Tongue (tissue), 3 donors: ENCODE measurements at places on chromosomes 7 and 10.

DNA sequence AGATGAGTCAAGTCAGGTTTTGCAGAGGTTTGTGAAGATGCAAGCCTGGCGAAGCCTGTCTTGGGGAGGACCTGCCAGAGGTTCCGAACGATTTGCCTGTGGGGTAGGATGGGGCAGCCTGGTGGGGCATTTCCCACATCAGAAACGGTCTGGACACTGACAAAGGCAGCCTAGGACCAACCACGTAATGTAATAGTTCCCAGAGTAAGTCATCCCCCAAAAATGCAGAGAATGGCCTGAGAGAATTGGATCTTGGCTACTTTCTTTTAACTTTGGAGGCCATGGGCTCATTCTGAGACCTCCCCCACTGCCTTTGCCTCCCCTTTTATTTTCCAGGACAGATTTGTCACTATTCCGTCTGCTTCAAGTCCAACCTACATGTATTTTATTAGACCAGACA lies 168.9 kb upstream of the SH2B2 start:
- DNase-seq, result no peak

DNA sequence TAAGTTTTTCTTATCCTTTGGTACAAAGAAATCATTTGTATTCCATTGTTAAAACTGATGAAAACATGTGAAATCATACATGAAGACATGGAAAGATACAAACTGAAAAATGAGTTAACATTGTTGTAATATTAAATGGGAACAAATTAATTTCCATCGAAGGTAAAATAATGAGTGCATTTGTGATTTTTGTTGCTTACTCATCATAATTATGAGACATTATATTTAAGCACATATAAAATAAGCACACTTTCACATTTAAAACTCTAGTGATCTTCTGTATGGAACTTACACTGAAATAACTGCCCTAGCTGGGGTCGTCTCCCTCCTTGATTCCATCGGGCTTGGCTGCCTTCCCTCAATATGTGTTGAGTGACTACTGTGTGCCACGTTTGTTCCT lies 204.2 kb upstream of the PRPS1L1 start:
- DNase-seq, result no peak

DNA sequence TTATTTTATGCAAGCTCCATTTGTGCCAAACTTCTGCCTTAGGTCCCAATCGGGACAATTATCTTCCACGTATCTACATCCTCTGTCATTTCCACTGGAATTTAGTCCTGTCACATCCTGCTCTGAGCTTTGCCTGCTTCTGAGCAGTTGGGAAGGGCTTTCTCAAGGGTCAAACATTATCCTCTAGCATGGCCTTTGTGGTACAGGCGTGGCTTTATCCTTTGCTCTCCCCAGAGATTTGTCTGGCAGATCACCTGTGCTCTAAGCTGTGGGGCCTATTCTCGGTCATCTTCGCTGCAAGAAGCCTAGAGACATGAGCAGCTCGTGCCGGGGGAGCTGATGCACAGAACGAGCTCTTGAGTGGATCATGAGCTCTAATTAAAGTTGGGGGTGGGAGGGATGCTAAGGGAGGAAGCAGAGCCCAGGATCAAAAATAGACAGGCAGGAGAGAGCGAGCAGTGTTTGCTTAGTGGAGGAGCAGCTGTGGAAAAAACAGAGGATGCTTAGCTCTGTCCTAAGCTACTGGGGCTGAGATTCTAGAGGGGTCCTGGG lies 19.8 kb upstream of the TMEM273 start:
- DNase-seq, result peak; percentile 34

DNA sequence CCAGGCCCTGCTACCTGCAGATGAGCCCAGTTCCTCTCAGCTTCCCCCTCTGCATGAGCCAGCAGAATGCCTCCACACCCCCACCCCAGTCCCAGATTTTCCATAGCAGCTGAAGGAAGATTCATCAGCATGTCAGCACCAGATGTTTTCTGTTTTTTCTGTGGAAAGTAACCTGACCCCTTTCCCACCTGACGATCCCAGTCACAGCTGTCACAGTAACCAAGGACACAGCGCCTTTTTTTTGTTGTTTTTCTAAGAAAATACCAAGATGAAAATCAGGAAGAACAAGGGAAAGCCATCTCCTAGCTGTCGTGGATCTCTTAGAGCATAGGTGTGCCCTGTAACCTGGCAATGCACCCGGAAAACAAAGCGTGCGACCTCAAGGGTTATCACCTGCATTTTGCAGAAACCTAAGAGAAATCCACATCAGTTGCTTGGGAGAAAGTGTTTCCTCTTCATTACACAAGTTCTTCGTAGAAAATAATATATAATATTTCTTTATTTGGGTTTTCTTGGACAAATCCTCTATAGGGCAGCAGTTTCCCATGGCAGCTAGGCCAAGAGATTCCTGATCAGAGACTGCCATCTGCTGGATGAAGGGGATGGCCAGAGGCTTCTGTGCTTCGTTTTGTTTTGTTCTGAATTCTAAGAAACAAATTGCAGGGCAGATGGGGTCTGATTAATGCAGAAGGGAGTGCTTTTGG lies 401.9 kb downstream of the TNS3 start:
- peak; percentile 95 for DNase-seq

- DNase-seq, result no peak
Measured at GRCh38 chr7:76008156-76008687, 13.8 kb upstream of the TMEM120A start.
